ENCODE measurements at places on chromosomes 1 and 21. TPM values are rescaled to one million over a fixed set of nuclear protein-coding genes. Genes with fewer than 3 reads are reported as not detected.

Gene GPATCH2
- 4.7 TPM for polyA plus RNA-seq

Gene HENMT1
- 4.7 TPM for polyA plus RNA-seq

Gene PPFIA4
- polyA plus RNA-seq = 0.30 TPM

Gene NBPF6
- not detected for polyA plus RNA-seq

GRCh38 chr1:5906966-5907365, 85.3 kb downstream of the NPHP4 start:
- DNase-seq = no peak

DNA sequence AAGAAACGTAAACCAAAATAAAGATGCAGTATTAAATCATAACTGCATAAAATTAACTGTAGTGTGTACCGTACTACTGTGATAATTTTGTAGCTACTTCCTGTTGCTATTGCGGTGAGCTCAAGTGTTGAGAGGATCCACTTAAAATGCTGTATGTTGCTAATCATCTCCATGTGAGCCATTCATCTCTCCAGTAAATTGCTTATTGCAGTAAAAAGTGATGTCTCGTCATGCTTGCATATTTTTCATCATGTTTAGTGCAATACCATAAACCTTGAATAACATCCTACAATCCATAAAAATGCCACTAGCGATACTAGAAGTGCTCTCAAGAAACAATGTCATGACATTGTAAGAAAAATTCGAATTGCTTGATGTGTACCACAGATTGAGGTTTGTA, 66.3 kb downstream of the RAVER2 start:
- DNase-seq = no peak

GRCh38 chr1:1892079-1892762, 1.3 kb upstream of the GNB1 start:
- no peak for DNase-seq

- DNase-seq = no peak
Measured at GRCh38 chr1:104294259-104294658, 544.6 kb downstream of the AMY1C start.

- DNase-seq = no peak
Measured at GRCh38 chr1:6918925-6919511, 133.8 kb downstream of the CAMTA1 start.

GRCh38 chr1:151585622-151586021, 26.2 kb upstream of the SNX27 start:
- no peak for DNase-seq

DNA sequence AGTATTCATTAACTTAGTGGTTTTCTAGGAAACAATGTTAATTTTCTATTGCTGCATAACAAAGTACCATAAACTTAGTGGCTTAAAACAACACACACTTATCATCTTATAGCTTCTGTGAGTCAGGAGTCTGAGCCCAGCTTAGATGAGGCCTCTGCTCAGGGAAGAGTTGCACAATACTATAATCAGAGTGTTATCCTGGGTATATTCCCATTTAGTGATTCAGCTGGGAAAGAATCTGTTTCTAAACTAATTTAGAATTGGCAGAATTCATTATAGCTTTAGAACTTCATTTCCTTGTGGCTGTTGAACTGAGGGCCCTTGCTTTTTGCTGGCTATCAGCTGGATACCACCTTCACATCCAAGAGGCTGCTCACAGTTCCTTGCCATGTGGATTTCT, 515.5 kb downstream of the BRINP3 start:
- DNase-seq = no peak

DNA sequence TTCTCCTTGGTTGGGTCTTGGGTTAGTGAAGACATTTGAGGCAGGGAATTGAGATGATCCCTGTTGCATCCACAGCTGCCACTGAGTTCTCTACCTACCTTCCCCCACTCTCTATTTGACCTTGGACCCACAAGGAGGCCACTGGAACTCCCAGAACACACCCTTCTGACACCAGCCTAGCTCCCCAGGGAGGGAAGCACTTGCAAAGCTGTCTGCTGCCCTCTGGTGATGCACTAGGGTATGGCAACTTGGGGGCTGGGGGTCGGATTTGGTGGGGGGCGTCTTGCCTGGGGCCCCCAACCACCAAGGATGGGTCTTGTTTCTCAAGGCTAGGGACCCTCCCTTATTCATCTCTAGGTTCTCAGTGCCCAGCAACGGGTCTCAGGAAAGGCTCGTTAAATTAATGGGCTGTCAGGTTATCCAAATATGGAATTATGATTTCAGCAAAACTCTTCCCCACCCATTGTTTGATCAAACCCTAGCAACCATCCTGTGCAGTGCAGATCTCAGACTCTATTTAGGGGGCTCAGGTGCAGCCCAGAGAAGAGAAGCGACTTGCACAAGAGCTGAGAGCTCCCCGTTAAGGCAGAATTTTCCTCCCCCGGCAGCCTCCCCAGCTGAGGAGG, 177.8 kb upstream of the KLHDC7A start:
- no peak for DNase-seq

GRCh38 chr21:41362605-41363369, 960 bp downstream of the MX2 start:
- no peak for DNase-seq

- DNase-seq = no peak
Measured at GRCh38 chr1:237858992-237859391, 31.7 kb downstream of the ZP4 start.

- DNase-seq = no peak
Measured at GRCh38 chr1:147750618-147751217, 9.7 kb downstream of the GJA5 start.

Data from B cell (primary cell).